ENCODE measurements at places on chromosomes 6 and 20.

DNA sequence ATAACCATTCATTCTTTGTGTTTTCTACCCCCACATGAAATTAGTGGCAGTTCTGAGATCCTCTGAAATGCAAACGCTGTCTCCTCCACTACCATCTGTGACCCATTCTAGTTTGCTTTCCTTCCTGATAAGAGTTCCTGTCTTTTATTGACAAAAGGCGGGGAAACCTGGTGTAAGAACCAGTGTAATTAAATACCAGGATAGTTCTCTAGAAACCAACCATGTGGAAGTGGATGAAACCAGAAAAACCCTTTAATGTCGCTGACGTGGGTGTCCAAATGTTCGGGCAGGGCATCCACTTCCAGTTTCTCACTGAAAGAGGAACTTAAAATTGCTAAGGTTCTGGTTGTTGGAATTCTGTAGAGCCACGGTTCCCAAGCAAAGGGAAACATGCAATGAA, 79.1 kb downstream of the TNFRSF21 start:
- no peak for DNase-seq

DNA sequence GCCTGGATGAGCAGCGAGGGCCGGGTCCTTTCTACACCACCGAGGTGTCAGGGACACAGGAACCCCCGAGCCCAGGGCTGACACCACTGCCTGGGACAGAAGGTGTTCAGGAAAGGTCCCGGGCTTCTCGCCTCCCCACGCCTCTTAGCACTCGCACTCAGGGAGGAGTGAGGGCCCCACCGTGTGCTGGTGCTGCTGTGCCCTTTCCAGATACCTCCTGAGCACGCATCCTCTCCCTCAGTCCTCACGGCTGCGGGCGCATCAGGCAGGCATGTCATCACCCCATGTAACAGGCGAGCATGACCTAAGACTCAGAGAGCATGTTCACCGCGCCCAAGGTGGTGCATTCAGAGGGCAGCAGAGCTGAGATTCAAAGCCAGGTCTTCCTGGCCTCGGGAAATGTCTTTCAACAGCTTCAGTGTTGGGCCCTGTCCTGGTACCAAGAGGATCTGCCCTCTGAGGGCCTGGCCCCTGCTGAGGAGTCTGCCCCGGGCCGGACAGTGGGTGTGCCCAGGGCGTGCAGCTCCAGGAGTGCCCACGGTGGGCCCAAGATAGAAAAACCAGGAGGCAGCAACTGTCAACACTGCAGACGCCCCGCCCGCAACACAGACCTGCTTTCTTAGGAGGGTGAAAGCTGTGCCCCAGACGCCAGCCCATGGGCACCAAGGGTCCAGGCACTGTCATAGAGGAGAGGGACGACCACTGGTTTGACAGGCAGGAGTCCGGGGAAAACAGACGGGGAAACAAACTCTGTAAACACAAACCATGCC, 29.2 kb downstream of the TGM2 start:
- no peak for DNase-seq

- DNase-seq, result no peak
These were observed 21.2 kb upstream of the BTN1A1 start for GRCh38 chr6:26478985-26479278.

GRCh38 chr6:105164418-105164817, 15.4 kb downstream of the POPDC3 start:
- DNase-seq, result no peak

DNA sequence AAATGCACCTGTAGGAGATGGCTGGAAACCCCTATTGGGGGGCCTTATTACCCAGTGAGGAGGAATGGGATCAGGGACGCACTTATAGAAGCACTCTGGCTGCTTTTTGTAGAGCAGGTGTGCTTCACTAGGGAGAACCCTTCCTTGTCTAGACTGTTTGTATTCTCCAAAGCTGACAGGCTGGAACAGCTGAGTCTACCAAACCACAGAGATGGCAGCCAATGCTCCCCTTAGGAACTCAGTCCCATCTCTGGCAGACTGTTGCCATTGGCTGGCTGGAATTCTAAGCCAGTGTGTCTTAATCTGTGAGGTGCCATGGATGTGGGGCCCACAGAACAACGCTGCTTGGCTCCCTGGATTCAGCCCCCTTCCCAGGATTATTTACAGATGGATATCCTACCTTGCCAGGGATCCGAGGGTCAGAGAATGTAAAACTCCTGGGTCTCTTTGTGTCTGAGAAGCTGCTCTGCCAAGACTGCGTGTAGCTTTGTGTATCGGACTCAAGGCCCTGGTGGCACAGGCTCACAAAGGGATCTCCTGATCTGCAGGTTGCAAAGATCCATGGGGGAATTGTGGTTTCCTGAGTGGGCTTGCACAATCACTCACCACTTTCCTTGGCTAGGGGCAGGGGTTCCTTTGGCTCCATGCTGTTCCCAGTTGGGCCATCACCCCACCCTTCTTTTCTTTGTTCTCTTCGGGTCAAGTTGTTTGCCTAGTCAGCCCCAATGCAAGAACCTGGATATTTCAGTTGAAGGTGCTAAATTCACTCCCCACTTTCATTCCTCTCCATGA, 26.1 kb downstream of the C6orf52 start:
- no peak for DNase-seq

GRCh38 chr20:12287575-12287974, 369.9 kb downstream of the BTBD3 start:
- DNase-seq, result no peak

DNA sequence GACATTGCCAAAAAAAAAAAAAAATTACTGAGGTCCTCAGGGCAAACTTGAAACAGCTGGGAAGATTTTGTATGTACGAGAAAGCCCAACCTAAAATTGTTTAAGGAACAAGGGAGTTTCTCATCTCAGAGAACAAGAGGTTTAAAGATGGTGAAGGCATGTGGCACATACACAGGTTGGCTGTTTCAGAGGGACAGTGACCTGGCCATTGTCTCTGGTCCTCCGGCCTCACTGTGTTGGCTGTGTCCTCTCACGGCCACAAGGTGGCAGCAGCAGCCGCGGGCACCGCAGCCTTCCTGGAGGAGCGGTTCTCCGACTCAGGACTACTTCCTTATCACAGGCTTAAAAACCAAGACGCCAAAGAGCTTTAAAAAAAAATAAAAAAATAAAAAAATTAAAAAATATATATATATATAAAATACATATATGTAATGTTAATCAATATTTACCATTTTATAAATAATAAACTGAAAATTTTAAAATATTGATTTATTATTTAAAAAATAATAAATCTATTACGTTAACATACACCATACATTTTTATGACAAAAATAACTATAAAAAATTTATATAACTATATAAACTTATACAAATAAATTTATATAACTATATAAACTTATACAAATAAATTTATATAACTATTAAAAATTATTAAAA, 52.8 kb downstream of the GTF2H5 start:
- DNase-seq, result peak; percentile 21

DNA sequence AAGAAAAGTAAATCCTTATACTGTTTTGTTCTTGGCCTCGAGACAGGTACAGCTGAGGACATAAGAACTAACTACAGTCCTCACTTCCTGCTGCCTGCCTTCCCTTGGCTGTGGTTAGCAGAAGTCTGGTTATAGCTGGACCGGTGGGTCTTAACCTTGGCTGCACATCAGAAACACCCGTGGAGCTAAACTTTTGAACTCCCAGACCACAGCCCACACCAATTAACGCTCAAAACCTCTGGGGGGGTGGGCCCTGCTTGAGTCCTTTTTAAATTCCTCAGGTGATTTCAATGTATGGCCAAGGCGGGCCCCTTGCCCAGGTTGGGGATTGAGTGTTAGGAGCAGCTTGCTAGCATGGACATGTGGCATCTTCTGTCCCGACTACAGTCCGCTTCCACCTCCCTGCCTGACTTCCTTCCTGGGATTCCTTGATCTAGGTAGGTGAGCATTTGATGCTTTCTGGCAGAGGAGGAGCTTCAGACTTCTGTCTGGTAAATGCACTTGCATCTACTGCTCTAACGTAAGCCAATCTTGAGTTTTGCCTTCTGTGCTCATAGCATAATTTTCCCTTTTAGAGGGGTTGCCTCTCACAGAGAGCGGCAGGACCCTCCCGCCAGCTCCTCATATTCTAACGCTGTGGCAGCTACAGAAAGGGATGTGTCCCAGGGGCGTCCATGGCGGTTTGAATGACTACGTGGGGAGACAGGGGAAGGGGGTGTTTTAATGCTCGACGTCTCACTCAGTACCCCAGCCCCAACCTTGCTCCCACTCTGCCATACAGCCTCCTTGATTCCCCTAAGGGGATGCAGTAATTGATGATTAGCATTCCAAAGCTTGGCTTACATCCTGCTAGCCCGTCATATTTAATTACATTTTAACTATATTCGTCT, 390.1 kb downstream of the ZFAND3 start:
- peak; percentile 36 for DNase-seq

Measured in NCI-H1436 (cell line).